HAP-1 (cell line): ENCODE measurements at places on chromosomes 4 and X.

DNA sequence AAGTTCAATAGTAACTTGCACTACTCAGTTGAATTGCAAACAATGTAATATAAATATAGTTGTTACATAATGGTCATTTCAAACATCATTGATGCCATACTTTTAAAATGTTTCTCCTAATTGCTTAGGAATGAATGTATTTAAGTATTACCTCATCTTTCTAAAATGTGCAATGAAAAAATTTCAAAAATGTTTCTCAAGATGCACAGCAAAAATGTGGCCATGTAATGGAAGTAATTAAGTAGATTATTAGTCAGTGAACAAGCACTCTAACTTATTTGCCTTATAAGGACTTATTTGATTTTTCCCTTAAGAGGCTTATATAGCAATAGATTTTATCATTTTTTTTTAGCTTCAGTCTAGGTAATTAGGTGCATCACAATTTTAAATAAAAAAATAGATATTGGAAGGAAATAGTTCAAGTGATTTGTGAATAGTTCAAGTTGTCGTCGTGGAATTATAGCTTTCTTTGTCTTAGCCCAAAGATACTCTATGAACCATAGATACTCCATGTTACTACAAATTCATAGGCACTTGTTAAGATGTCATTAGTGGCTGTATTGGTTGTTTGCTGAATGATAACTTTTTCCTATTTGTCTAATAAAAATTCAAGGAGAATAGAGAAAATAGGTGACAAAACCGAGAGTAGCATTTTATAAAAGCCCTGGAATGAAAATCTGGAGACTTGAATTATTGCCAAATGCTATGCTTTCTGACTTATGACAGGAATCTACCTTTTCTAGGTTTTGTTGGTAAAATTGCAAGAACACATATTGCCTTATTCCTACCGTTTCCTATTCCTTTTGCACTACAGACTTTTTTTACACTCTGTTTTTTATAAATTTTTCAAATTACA, 118.5 kb downstream of the TLL1 start:
- no peak for DNase-seq

GRCh38 chr4:16329125-16329796, 103.0 kb upstream of the TAPT1 start:
- no peak for DNase-seq

GRCh38 chr4:133147286-133147821, 1.7 kb upstream of the PCDH10 start:
- DNase-seq = no peak

DNA sequence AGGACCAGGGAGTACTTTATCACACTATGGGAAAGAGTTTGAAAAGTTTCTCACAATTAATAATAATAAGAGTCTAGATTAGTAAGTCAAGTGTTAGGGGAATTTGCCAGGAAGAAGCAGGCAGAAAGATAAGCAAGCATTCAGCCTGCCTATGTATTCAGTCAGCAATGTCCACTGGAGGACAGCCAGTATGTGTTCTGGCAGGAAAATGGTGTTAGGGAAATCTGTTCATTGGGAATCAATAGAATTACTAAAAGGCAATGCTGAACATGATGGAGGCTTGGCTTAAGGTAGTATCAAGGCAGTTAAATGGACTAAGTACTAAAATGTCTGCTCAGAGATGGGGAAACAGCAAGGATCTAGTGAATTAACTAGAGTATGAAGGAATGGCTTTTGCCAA, 221.2 kb downstream of the PPP4R3C start:
- DNase-seq = no peak

GRCh38 chrX:119489212-119490074, 21.2 kb downstream of the SLC25A5 start:
- DNase-seq = no peak

DNA sequence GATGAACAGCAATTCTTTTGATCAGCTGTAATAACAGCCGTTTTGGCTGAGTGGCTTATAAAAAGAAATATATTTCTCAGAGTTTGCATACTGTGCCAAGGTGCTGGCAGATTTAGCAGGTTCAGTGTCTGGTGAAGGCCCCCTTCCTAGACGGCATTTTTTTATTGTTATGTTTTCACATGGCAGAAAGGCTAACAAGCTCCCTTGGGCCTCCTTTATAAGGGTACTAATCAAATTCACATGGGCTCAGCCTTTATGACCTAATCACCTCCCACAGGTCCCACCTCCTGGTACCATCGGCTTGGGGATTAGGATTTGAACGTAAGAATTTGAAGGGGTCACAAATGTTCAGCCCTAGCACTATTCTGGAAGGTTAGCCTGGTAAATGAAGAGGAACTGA, 431.9 kb downstream of the SPOCK3 start:
- DNase-seq = no peak

DNA sequence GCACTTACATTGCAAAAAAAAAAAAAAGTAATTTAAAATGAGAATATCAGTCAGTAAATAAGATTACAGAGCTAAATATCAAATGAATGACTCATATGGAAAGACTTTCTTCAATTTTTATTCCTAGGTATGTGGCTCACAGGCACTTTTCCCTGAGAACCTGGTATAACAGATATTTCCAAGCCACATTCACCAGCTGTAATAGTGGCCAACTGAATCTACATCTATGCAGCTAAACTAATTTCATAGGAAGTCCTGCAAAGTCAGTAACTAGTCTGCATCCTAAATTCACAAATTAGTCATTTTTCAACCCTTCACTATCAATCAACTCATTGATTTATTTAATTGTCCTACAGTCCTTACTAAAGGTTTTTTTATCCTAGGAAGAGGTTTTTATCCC, 5.6 kb downstream of the PDE5A start:
- DNase-seq = no peak

GRCh38 chr4:82652062-82652461, 90.3 kb upstream of the TMEM150C start:
- no peak for DNase-seq

- DNase-seq = peak; percentile 57
Observed at GRCh38 chrX:132037479-132037993, 14.4 kb downstream of the STK26 start.

- no peak for DNase-seq
Observed at GRCh38 chr4:135368831-135369230, 1167.2 kb upstream of the PABPC4L start.

DNA sequence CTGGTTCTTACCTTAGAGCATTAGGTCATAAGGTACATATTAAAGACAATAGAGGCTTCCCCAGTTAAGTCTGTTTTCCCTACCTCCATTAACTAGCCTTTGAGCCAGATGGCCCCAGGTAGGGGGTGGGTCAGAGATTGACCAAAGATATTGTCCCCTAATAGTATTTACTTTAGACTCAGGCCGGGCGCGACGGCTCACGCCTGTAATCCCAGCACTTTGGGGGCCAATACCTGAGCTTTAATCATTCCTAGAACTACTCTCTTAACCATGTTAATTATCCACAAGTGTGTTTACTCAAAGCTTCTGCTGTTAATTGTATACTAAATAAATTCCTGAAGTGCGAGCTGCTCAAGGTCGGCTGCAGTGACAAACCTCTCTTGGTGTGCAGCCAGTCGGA, 28.0 kb upstream of the AMBN start:
- DNase-seq = no peak

GRCh38 chr4:114108869-114109268, 129.4 kb upstream of the ARSJ start:
- DNase-seq = no peak

DNA sequence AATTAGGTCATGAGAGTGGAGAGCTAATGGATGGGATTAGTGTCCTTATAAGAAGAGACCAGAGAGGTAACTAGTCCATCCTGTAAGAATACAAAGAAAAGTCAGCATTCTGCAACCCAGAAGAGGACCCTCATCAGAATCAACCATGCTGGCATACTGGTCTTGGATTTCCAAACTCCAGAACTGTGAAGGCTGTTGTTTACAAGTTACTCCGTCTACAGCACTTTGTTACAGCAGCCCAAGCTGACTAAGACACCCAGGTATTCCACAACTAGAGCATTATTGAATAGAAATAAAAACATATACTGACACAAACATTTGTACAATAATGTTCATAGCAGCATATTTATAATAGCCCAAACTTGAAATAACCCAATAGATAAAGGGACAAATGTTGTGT, 9.2 kb downstream of the TMEM156 start:
- DNase-seq = no peak

DNA sequence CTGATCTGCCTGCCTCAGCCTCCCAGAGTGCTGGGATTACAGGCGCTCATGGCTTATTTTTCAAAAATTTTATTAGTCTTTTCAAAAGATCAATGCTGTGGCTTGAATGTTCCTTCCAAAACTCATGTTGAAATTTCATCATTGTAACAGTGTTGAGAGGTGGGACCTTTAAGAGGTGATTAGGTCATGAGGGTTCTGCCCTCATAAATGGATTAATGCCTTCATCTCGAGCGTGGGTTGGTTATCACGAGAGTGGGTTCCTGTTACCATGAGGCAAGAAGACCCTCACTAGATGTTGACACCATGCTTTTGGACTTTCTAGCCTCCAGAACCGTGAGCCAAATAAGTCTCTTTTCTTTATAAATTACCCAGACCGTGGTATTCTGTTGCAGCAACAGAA, 30.3 kb downstream of the EIF2S3 start:
- no peak for DNase-seq

DNA sequence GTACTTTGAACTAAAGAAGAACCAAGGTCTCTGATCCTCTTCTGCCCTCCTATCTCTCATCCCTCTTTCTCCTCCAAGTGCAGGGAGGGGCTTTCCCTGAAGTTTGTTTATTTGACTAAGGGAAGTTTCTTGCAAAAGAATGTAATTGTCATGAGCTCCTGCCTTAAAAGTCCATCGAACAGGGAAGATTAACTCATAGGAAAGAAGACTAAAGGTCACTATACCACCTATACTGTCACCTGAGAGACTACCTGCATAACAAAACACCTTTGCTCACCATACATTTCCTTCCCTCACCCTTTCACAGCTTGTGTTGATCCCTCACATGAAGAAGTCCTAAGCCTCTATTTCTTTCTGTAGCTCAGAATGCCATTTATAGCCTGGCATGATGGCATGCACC, 59.4 kb upstream of the C4orf54 start:
- no peak for DNase-seq

GRCh38 chr4:110055158-110055768, 142.6 kb downstream of the EGF start:
- no peak for DNase-seq

DNA sequence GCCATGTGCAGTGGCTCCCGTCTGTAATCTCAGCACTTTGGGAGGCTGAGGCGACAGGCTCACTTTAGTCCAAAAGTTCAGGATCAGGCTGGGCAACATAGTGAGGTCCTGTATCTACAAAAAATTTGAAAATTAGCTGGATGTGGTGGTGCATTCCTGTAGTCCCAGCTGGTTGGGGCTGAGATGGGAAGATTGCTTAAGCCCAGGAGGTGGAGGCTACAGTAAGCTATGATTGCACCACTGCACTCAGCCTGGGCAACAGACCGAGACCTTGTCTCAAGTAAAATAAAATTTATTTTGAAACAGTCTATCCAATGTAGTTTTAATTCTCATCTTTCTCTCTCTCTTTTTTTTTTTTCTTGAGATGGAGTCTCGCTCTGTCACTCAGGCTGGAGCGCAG, 21.1 kb downstream of the RBM10 start:
- DNase-seq = no peak

GRCh38 chr4:55964046-55964445, 15.3 kb downstream of the CEP135 start:
- no peak for DNase-seq

DNA sequence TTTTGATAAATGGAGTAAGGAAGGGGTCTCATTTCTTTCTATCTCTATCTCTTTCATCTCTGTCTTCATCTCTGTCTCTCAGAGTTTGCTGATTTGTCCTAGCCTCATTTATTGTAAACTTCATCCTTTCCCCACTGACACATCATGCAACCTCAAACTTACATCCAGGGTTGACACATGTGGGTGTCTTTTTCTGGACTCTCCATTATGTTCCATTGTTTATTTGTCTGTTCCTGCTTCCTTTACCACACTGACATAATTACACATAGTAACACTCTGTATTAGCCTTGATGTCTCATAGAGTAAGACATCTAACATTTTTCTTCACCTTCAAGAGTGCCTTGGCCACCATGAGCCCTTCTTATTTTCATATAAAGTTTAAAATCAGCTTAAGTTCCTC, 8.1 kb upstream of the SRD5A3 start:
- DNase-seq = no peak

DNA sequence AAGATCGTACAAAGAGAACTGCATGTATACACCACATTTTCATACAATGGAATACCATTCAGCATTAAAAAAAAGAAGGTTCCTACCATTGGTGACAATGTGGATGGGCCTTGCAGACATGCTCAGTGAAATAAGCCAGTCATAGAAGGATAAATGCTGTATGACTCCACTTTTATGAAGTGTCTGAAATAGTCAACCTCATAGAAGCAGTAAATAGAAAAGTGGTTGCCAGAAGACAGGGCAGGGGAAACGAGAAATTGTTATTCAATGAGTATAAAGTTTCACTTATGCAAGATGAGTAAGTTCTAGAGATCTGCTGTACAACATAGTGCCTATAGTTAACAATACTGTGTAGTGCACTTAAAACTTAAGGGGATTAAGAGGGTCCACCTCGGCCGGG, 257.5 kb upstream of the FTHL17 start:
- no peak for DNase-seq

DNA sequence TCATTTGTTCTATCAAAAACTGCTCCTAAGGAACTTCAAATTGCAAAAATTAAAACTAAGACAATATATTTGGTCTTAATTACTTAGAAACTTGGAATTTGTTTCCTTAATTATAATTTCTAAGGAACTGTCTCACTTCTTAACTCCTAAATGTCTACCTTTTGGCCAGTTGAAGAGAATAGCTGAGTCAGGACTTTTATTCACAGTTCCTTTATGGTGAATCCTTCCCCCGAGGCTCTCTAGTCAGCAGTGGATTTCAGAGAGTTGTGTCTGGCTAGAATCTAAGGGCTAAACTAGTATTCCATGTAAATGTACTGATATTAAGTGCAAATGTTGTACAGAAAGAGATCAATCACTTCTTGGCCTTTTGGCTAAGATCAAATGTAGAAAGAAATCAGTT, 69.3 kb downstream of the AMMECR1 start:
- no peak for DNase-seq

- DNase-seq = no peak
Observed at GRCh38 chrX:41189156-41189555, 103.9 kb downstream of the USP9X start.

GRCh38 chrX:72060921-72061490, 70.7 kb downstream of the RTL5 start:
- no peak for DNase-seq

GRCh38 chr4:122854447-122855352, 28.1 kb downstream of the FGF2 start:
- DNase-seq = no peak

- no peak for DNase-seq
Observed at GRCh38 chr4:45944000-45944399, 179.9 kb downstream of the GABRG1 start.
